CD4-positive, alpha-beta T cell treated with Interleukin-15 for 1 hour (primary cell): ENCODE measurements at places on chromosomes 5 and 9.
A peak's percentile ranks its signal among the peaks of the same experiment; 100 is the strongest.

- DNase-seq = no peak
These were observed 73.3 kb upstream of the PCSK1 start for GRCh38 chr5:96506376-96506775.

- DNase-seq = no peak
These were observed 51.2 kb upstream of the BARHL1 start for GRCh38 chr9:132531195-132531594.

- DNase-seq = no peak
These were observed 93.9 kb downstream of the SLC25A46 start for GRCh38 chr5:110832683-110833082.

GRCh38 chr5:154534457-154535050 lies 56.5 kb upstream of the HAND1 start:
- no peak for DNase-seq

GRCh38 chr9:109245310-109245897 lies 75.5 kb downstream of the EPB41L4B start:
- DNase-seq = no peak

DNA sequence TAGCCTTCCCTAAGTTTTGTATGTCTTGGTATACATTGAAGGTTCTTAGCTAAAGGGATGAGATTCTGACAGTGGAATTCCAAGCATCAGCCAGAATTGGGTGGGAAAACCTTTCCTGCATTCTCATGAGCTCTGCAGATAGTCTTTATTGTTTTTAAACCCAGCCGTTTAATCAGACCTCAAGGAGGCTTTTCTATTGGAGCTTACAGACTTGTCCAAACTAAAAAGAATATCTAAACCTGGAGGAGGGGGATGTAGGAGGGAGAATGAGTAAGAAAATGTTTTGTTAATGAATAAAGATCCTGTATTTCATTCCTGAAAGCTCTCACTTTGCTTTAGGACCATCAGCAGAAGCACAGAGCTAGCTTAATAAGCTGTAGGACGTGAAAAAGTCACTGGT lies 41.7 kb downstream of the EBF1 start:
- DNase-seq = no peak

- no peak for DNase-seq
These were observed 203.7 kb downstream of the ADAMTS12 start for GRCh38 chr5:33688066-33688465.

- DNase-seq = no peak
These were observed 79.0 kb downstream of the DAP start for GRCh38 chr5:10681731-10682679.

DNA sequence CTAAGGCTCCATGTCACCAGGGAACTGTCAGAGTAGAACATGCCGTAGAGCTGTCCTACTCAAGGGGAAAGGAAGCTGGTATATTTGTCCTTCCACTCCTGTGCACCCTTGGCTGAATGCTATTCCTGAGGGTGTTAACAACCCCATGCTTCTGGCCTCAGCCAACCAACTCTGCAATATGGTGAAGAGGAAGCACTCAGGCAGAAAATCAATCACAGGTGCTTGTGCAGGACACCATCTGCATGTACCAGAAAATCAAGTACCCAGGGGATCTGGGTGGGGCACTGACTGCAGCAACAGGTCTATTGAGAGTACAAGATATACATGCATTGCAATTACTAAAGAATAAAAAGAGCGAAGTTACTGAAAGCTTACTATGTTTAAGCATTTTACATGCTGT lies 51.4 kb upstream of the NEK6 start:
- DNase-seq = peak; percentile 26

- no peak for DNase-seq
These were observed 63.7 kb downstream of the LURAP1L start for GRCh38 chr9:12838546-12838945.

DNA sequence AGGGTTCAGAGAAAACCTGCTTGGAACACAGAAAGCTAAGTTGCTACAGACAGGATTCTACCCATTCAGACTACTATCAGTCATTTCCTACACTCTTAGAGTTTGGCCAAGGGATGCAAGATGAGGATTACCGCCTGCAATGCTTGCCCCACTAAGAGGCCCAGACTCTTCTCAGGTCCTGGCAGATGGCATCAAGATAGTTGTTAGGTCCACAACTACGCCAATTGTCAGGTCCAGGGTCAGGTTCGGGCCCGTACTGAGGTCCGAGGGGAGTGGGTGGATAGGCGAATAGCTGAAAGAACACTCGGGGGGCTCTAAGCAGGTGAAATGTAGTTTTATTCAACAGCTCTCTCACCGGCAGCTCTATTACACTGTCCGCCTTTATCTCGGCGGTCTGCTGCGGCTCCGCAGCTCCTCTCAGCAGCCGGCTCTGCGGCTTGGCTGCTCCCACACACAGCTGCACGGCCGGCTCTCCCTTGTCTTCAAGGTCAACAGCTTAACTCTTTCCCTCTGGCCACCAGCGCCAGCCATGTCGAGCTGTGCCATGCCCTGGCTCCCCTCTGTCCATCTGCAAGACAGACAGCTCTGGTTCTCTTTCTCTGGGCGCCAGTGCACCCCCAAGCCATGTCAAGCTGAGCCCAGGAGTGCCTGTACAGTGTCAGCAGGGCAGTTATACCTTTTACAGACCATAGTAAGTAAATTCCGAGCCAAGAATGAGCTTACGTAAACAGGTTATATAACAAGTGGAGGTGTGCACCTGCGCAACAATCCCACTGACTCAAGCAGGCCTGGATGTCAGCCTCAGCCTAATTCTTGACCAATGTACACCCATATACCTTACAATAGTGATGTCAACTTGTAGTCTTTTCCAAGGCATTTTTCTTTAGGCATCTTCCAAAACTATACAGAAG lies 24.0 kb downstream of the ENC1 start:
- no peak for DNase-seq

DNA sequence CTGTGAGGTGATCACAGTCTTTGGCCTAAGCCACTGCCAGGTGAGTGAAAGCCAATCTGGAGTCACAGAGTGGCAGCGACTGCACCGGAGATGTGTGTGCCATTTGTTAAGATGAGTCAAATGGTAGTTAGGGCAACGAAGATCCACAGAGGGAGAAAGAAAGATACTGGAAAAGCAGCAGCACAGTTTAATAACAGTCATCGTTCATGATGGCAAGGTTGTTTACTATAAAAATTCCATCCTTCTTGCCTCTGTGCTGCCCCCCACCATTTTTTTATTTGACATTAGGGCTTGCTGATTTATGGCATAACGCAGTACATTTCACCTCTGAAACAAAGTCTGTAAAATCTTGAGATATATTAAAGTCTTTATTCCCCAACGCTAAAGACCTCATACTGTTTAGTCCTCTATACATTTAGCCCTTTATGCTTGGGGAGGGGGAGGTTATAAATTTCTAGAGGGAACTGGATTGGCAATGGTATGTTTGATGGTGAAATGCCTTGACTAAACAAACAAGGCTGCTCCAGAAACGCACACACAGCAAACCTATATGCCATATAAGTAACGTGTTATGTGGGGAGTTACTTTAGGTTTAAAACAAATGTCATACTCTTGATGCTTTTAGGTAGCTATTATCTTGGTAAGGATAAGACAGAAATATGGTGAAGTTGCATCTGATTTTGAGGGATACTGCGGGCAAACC lies 55.8 kb upstream of the ABL1 start:
- DNase-seq = no peak

- no peak for DNase-seq
These were observed 1110.2 kb downstream of the TAF11L14 start for GRCh38 chr5:18744441-18744840.

DNA sequence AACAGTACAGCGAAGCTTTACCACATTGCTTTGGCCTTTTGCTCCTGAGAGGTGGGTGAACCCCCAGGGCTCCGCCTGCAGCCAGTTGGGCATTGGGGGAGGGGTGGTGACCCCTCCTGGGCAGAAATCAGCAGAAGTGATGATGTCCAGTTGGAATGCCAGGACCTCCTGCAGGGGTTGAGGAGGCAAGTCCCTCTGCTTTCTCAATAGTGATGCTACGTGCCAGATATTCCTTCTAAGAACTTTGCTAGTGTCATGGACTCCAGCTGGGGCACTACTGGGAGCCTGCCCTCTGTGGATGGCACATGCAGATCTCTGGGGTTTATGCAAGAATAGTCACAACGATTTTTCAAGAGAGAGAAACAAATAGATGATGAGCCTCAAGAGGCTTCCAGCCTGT lies 95.6 kb downstream of the NDFIP1 start:
- no peak for DNase-seq

DNA sequence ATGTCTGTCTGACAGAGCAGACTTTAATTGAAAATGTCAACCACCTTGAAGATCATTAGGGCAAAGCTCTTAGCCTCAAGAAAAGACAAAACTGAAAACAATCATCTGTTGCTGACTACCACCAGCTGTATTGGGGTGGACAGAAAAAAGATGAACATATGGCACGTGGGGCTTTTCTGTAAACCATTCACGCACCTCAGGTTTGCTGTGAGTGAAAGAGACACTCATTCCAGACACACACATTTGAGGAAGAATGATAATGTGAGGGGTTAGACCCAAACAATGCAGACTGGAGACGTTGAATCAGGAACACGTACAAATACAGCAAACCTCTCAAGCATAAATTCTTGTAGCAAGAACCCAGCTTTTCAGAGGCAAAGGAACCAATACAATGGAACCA lies 158.7 kb downstream of the EBF1 start:
- DNase-seq = no peak

GRCh38 chr5:593511-593910 lies 18.6 kb upstream of the CEP72 start:
- no peak for DNase-seq

GRCh38 chr5:88672644-88673252 lies 210.2 kb downstream of the MEF2C start:
- no peak for DNase-seq

DNA sequence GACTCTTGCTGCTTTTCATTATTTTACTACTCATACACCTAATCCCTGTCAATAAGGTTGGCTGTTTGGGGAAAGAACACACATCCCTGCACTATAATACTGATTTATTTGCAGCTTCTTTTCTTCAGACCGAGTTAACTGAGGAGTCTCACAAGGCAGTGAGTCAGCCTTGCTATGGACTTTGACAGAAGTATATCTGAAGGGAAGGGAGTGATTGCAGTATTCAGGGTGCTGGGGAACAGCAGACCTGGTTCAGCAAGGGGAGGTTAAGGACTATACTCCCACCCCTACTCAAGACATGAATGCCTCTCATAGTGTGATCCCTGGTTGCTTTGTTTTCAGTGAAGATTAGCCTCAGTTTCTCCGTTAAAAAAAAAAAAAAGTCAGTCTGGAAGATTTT lies 99.8 kb downstream of the TLE4 start:
- no peak for DNase-seq

DNA sequence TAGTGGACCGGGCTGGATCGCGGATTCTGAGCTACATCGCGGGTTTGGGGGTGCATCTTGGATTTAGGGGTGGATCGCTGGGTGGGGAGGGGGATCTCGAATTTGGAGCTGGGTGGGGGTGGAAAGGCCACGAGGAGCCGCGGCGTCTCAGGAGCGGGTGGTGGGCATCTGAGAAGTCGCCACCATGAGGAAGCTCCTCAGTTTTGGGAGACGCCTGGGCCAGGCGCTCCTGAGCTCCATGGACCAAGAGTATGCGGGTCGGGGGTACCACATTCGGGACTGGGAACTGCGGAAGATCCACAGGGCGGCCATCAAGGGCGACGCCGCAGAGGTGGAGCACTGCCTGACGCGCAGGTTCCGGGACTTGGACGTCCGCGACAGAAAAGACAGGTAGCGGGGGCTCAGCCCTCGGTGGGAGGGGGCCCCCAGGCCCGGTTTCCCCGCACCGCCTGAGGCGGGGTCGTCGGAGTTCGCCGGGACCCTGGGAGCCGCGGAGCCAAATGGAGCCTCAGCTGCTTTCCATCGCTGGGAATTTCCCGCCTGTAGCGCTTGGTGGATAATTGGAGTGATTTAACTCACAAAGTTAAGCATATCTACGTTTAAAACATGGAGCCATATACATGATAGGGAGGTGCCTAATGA lies 376 bp downstream of the ANKRD18B start:
- no peak for DNase-seq

DNA sequence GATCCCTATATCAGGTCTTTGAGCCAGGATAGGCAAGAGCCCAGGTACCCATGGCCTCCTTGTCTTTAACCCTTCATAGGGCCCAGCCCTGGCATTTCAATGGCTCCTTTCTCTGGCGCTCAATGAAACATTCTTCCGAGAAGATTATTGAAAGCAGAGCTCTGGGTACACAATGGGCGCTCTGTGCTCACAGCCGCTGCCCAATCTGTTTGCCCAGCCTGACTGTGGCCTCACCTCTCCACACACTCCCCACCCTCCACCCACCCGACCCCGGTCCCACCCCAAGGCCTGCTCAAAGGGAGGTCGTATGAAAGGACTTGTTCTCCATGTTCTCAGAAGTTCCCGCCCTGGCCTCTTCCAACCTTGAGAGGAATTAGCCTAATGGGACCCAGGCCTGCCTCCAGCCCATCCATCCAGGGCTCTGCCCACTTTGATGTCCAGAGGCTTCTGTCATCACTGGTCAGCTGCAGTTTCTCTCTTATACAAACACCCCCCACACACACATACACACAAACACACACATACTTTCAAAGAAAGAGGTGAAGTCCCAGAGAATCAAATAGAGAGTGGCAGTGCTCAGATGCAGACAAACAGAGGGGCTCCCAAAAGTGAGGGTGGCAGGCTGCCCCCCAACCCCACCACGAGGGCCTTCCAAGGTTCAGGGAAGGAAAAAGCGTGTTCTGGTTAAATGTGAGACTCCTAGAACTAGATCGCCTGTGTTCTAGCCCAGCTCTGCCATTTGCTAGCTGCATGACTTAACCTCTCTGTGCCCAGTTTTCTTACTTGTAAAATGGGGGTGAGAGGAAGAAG lies 5.1 kb upstream of the ARSI start:
- peak; percentile 6 for DNase-seq

DNA sequence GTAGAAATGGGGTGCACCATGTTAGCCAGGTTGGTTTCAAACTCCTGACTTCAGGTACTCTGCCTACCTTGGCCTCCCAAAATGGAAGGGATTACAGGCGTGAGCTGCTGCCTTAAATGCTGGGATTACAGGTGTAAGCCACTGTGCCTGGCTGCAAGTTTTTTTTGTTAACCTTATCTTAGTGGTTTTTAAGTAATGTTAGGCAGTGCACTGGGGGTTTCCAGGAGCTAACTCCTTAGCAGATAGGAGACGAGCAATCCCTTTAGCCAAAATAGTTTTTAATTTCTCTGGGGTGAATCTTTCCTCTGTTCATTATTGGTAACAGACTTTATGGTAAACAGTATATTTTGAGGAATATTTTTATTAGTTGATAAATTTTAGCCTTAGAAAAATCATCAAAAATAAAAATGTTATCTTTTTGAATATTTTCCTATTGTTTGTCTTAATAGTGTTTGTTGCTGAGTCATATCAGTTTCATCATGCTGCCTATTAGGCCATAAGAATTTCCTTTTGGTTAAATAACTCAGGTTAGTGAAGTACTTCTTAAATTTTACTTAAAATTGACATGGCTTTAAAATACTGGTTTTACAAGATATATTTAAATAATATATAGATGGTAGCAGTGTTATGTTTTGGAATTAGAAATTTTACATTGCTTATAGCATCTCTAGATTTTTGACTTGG lies 37.9 kb downstream of the LMNB1 start:
- DNase-seq = no peak
